Smooth muscle cell of bladder (primary cell): ENCODE measurements at places on chromosomes 7 and 10. TPM values are rescaled to one million over a fixed set of nuclear protein-coding genes. Genes with fewer than 3 reads are reported as not detected.

Gene LRIT1
- not detected in 2 replicates for total RNA-seq

Gene OPALIN
- total RNA-seq = not detected in 2 replicates

Gene AKR1C4
- not detected in 2 replicates for total RNA-seq

Gene PCLO
- total RNA-seq = under 0.01 TPM in 2 replicates

Gene NKX2-3
- total RNA-seq = not detected in 2 replicates

Gene PON1
- not detected in 2 replicates for total RNA-seq

Gene TMEM26
- 0.71 and 0.92 TPM in 2 replicates for total RNA-seq

Gene PPP1R17
- total RNA-seq = not detected in 2 replicates

Gene SPDYE11
- total RNA-seq = not detected in 2 replicates

Gene CALHM1
- not detected in 2 replicates for total RNA-seq

Gene OR9A2
- total RNA-seq = not detected in 2 replicates

Gene GPR85
- 3.1 and 3.3 TPM in 2 replicates for total RNA-seq

Gene CYP2E1
- total RNA-seq = 0.28 and 0.37 TPM in 2 replicates

Gene ACSM6
- not detected in 2 replicates for total RNA-seq

Gene ZNRF2
- 4.6 and 5.3 TPM in 2 replicates for total RNA-seq

Gene TSPAN33
- 0.65 and 1.3 TPM in 2 replicates for total RNA-seq

Gene HOXA4
- 0.14 and 0.28 TPM in 2 replicates for total RNA-seq

Gene OPN4
- not detected in 2 replicates for total RNA-seq

Gene RARRES2
- total RNA-seq = 46.9 and 66.8 TPM in 2 replicates

Gene SPDYE1
- not detected in 2 replicates for total RNA-seq

Gene PTCD1
- total RNA-seq = 7.1 and 8.1 TPM in 2 replicates

Gene SLC29A4
- total RNA-seq = 3.8 and 5.7 TPM in 2 replicates

Gene VTI1A
- total RNA-seq = 20.6 and 24.3 TPM in 2 replicates

Gene EFCAB10
- total RNA-seq = not detected in 2 replicates

Gene RAB19
- not detected in 2 replicates for total RNA-seq

Gene ZNF425
- total RNA-seq = 4.4 and 5.8 TPM in 2 replicates
